Stimulated activated CD4-positive, alpha-beta T cell treated with anti-CD3 and anti-CD28 coated beads, TNF-alpha, amount 100 ng/mL, for 24 hours (primary cell): ENCODE measurements at places on chromosomes 5 and 9.

DNA sequence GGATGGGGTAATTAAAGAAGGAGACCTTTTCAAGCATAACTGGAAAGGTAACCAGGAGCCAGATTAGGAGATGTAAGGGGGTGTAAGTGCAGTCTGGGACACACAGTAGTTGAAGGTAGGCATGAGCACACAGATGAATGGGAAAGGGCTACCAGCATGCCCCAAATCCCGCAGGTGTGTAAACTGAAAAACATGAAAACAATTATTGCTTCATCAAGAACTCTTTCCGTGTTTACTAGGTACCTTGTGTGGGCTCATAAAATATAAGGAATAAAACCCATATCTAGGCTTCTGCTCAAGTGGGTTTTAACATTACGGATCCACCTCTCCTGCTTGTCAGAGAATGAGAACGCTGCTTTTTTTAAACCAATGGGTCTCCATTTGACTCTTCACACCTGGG, 1.1 kb downstream of the MAPKAP1 start:
- DNase-seq, result no peak

GRCh38 chr9:101711330-101711941, 27.0 kb downstream of the GRIN3A start:
- DNase-seq, result no peak

GRCh38 chr5:151086905-151087360, 6.1 kb upstream of the TNIP1 start:
- peak; percentile 54 for DNase-seq

DNA sequence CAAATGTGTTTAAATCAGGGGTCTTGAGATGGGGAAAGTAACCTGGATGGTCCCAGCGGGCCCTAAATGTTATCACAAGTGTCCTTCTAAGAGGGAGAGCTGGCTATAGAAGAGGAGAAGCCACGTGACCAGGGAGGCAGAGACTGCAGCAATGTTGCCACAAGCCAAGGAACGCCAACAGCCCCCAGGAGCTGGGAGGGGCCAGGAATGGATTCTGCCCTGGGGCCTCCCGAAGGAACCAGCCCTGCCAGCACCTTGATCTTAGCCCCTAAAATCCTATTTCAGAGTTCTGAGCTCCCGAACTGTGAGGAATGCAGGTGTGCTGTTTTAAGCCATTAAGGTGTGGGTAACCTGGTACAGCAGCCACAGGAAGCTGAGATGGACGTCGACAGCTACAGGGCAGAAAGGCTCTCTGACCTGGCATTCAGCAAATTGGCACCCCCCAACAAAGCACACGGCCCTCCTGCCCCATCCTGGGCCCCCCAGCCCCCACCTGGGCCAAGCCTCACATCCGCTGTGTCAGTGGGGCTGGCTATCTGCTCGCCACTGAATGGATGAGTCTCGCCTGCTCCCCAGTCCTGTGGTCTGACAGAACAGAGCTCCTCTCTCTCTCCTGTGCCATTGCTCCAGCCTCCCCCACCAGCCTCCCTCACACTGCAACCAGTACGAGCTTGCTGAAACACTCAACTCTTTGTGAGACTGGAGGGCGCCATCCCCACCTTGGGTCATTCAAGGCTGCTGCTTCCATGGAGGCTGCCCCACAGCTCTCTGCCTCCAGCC, 78.8 kb downstream of the ADAMTS2 start:
- DNase-seq, result no peak

- no peak for DNase-seq
These were observed 444.7 kb downstream of the TLE1 start for GRCh38 chr9:81244631-81245030.

GRCh38 chr5:90803381-90803780, 244.8 kb downstream of the ADGRV1 start:
- no peak for DNase-seq

DNA sequence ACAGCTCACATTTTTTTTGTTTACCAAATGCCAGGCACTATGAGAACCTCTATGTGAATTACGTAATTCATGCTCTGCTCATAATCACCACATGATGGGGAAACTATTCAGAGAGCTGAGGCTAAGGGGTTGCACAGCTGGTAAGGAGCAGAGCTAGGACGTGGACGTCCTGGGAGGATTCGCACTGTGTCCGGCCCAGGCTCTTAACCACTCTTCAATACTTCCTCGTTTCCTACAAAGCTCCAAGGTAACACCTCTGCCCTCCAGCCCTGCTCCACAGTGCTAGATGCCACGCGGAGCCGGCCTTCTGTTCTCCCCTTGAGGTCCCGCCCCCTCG, 8.7 kb downstream of the PHF19 start:
- no peak for DNase-seq
